ENCODE measurements at places on chromosomes 7 and 10.

GRCh38 chr10:9911488-9911887 lies 1106.2 kb upstream of the CELF2 start:
- no peak for DNase-seq

DNA sequence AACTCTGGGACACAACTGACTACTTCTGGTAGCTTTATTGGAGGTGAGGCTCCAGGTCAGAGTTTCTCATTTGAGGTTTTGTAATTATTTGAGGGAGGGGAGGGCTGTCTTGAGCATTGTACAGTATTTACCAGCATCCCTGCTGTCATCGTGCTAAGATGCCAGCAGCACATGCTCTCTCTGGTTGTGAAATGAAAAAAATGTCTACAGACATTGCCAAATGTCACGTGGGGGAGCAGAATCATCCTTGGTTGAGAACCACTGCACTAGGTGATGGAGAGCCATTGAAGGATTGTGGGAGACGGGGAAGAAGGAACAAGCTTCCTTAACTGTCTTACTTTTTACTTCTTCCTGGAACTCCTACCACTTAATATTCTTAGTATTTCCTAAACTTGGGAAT lies 5.0 kb downstream of the SEPTIN7 start:
- DNase-seq, result no peak

- DNase-seq, result no peak
Measured at GRCh38 chr10:107529350-107529749, 364.8 kb upstream of the SORCS1 start.

GRCh38 chr7:98204670-98205069 lies 6.6 kb upstream of the BHLHA15 start:
- no peak for DNase-seq

DNA sequence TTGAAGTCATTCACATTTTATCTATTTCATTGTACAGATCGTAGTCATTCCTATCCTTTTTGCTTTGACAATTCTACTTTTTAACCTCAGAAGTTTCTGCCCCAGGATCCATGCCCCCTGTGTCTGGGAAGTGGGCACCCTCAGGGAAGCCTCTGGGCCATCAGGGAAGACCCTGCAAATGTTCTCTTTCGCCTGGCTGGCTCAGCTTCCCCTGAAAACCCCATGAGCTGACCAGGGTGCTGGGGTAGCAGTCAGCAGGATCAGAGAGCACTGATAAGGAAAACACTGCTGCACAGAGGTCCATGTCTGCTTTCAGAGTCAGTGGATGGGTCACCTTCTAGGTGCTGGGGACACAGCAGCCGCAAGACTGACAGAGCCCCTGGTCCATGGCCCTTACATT lies 23.8 kb downstream of the CUZD1 start:
- DNase-seq, result no peak

GRCh38 chr7:157889480-157889879 lies 552.7 kb downstream of the DNAJB6 start:
- DNase-seq, result no peak

- peak; percentile 48 for DNase-seq
Measured at GRCh38 chr7:24665564-24666294, 91.5 kb downstream of the GSDME start.

GRCh38 chr7:14414274-14414986 lies 425.0 kb upstream of the ETV1 start:
- no peak for DNase-seq

DNA sequence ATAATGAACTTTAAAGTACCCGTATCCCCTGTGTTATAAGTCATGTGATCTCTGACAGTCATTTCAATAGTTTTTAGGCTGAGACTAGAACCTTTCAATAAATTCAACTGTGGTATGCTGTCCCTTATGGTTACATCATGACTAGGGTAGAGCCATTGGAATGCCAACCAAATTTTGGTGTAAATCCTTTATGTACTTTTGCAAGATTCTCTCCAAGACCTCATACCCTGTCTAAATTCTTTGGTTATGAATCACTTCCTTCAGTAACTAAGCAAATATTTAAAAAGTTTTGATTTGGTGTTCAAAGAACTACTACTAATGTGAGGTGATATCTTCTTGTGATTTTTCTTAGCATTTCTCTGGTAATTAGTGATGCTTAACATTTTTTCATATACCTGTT lies 20.8 kb upstream of the OR6B1 start:
- no peak for DNase-seq

- no peak for DNase-seq
Measured at GRCh38 chr10:74293686-74294371, 142.8 kb downstream of the ADK start.

DNA sequence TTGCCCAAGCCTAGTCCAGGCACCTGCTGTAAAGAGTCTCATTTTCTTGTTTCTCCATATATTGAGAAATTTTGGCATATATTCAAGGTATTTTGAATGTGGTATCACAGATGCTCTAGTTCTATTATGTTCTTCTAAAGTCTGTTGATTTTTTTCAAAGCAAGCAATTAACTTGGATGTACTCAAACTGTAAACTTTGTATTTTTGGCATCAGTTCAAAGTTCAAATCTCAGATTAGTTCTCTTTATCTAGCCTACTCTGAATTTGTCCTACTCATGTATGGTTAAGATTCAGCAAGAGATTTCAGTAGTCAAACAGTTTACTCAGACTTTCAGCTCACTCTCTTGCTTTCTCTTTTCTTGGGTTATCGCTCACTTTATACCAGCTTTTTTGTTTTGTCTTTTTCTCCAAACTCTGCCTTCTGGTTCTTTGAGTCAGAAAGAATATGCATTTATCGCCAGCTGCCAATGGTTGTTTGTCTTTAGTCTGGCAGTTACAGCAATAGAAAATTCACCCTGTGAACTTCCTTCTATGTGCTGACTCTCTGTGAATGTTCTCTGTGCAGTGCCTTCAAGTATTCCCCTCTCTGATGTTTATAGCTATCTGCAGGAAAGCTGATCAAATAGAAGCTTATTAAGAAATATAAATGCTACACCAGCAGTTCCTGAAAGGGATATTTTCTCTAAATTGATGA lies 56.0 kb downstream of the ANKRD7 start:
- DNase-seq, result no peak

DNA sequence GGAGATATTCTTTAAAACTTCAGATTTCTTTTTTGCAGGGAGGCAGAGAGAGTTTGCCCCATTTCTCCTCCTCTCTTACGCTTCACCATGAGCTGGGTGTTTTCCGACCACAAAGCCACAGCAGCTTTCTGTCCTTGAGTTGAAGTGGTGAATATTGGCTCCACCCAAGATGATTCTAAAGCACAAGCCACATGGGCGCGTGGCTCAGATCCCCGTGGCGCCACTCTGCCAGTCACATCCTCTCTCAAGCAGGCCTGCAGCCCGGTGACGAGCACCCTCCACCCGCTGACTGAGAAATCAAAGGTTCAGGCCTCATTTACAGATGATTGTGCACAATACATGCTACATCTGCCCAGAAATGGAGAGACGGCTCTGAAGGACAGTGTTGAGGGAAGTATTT lies 27.6 kb upstream of the RNF32 start:
- DNase-seq, result no peak

GRCh38 chr7:36939816-36940215 lies 215.5 kb upstream of the AOAH start:
- no peak for DNase-seq

- DNase-seq, result no peak
Measured at GRCh38 chr7:7220821-7221220, 38.5 kb downstream of the C1GALT1 start.

DNA sequence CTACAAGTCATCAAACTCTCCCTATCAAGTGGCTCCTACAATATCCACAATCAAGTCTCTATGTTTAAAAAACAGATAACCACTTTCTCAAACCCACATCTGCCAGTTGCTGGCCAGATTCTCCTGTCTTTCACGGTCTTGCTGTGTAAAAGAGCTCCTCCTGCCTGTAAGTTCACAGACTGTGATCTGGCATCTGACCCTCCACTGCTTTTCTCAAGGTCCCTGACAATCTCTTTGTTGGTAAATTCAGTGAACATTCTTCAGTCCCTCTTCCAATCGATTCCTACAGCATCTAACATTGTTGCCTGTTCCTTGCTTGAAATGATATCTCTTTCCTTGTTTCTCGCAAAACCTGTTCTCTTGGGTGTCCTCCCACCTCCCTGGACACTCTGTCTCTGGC lies 18.5 kb upstream of the LMOD2 start:
- DNase-seq, result no peak

GRCh38 chr10:71989661-71990454 lies 25.7 kb downstream of the CHST3 start:
- DNase-seq, result no peak

DNA sequence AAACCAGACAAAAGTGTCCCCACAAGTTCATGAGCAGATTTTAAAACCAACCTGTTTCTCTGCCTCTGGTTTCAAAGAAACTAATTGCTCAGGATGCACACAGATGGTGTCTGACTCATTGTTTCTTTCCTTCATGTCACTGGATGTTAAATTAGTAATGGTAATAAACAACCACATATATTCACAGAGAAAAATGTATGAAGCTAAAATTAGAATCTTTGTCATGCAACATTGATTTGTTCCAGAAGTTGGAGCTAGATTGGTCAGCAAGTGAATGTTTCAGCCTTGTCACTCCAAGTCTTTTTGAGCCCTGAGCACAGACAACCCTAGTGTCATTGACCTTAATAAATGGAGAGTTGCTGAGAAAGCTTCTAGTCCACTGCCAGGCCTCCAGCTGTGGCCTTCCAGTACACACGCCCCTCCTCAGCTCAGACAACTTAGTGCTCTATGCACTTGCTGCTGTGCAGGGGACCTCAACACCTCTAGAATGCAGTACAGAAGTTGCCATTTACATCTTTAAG lies 175.9 kb downstream of the CCDC71L start:
- no peak for DNase-seq

GRCh38 chr10:92689663-92690210 lies at the start of gene HHEX:
TSS of gene HHEX (plus strand) at chr10:92689955. CDS start at chr10:92689987, 32 bp downstream.
- DNase-seq, result no peak

- DNase-seq, result no peak
Measured at GRCh38 chr10:5305374-5305773, 59.4 kb upstream of the UCN3 start.
